ENCODE measurements at places on chromosomes 16 and 17. TPM values are rescaled to one million over a fixed set of nuclear protein-coding genes. Genes with fewer than 3 reads are reported as not detected.

- peak; percentile 63 for DNase-seq
- H3K36me3 ChIP-seq = no peaks in the 10 kb centered on the region
- H3K4me3 ChIP-seq = no peak overlapping the region
- H3K27me3 ChIP-seq = no peaks in the 10 kb centered on the region
- peaks cover 9% of the 10 kb centered on the region for H3K4me1 ChIP-seq
- H3K27ac ChIP-seq = no peak overlapping the region
Observed at GRCh38 chr17:69607162-69607834, 192.8 kb downstream of the MAP2K6 start.

- H3K4me1 ChIP-seq = no peaks in the 10 kb centered on the region
- DNase-seq = peak; percentile 39
- H3K27me3 ChIP-seq = no peaks in the 10 kb centered on the region
- no peaks in the 10 kb centered on the region for H3K36me3 ChIP-seq
Observed at GRCh38 chr16:88057656-88058055, 106.4 kb downstream of the BANP start.

- H3K27me3 ChIP-seq = no peaks in the 10 kb centered on the region
- H3K4me1 ChIP-seq = no peaks in the 10 kb centered on the region
- no peaks in the 10 kb centered on the region for H3K36me3 ChIP-seq
- no peak overlapping the region for H3K27ac ChIP-seq
- no peak overlapping the region for H3K4me3 ChIP-seq
- DNase-seq = no peak
Observed at GRCh38 chr17:17990282-17990681, 17.6 kb downstream of the DRC3 start.

DNA sequence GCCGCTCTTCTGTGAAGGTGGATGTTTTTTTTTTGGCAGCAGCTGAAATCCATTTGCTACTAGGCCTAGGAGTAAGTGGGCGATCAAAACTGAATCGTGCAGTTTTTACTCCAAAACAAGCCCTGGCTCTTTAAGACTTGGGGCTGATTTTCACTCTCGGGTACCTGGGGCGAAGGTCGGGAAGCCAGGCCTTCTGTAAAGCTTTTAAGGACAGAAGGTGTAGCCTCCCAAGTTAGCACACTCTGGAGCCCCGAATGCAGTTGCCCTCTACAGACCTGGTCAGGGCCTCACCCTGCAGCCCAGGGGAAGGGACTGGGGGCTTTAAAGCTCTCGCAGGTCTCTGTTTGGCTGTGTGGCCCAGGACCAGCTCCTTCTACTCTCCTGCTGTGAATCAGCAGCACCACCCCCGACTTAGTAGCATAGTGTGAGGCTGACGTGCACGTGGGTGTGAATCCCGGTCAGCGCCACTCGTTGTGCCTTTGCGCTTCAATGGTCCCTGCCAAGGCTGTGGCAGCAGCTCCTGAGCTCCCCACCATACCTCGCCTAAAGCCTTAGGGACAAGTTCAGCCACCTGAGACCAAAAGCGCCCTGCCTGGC is 49.9 kb downstream of the TMEM235 start:
- H3K27ac ChIP-seq = no peak overlapping the region
- no peak for DNase-seq
- H3K27me3 ChIP-seq = no peaks in the 10 kb centered on the region

DNA sequence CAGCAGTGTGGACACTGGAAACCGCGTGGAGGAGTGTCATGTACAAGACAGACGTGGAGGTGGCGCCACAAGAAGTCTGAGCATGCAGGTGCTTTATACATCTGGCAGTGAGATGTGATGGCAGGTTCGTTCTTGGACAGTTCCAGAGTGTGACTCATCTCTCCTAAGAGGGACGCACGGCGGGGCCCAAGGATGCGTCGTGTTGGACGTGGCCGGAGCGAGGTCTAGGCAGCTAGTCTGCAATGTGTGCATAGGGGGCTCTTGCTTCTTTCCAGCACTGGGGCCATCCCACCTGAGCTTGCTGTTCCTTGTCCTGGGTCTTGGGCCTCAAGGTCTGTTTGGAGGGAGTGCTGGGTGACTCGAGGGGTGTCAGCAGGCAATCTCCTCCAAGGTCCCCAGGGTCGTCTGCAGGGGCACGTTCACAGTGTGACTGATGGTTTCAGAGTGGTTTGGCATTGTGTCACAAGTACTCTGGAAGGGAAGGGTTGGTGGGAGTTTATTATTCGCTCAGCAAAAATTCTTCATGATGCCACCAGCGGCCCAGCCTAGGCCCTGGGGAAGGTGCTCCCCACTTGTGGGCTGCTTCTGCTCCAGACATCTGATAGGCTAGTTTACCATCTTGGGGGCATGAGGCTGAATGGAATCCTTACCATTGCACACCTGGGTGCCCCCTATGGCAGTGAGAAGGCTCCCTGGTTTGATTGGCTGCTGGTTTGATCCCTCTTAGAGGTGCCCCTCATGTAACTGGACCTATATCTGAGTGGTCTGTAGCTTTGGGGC is 22.1 kb downstream of the SPACA3 start:
- H3K4me3 ChIP-seq = no peak overlapping the region
- H3K36me3 ChIP-seq = no peaks in the 10 kb centered on the region
- H3K4me1 ChIP-seq = no peaks in the 10 kb centered on the region
- H3K27me3 ChIP-seq = no peaks in the 10 kb centered on the region

GRCh38 chr17:9902120-9902519 is 3.0 kb downstream of the RCVRN start:
- no peaks in the 10 kb centered on the region for H3K36me3 ChIP-seq
- no peak for DNase-seq
- no peaks in the 10 kb centered on the region for H3K27me3 ChIP-seq
- no peaks in the 10 kb centered on the region for H3K4me1 ChIP-seq
- H3K4me3 ChIP-seq = no peak overlapping the region

DNA sequence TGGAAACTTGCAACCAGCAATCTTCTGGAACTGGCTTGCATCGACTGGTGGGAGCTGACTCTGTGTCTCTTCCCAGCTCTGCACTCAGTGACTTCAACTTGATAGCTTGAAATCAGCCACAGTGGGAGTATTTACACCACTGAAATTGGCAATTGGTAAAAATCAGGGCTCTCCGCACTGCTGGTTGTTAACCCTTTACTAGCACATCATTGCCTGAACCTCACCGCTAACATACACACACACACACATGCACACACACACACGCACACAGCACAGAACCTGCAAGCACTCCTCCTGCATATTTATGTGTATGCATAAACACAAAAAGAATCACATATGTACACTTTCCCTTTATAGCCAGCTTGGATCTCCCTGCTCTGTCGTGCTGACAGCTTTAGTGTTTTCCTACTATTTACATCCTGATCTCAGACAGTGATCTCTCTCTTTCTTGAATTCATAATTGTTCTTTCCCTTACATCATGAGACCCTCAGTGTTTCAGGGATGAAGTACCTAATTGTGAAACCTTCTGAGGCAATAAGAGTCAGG is 7.9 kb upstream of the TMIGD1 start:
- DNase-seq = no peak
- H3K4me3 ChIP-seq = no peak overlapping the region
- peaks cover 35% of the 10 kb centered on the region for H3K4me1 ChIP-seq
- H3K27me3 ChIP-seq = no peaks in the 10 kb centered on the region
- H3K36me3 ChIP-seq = no peaks in the 10 kb centered on the region

DNA sequence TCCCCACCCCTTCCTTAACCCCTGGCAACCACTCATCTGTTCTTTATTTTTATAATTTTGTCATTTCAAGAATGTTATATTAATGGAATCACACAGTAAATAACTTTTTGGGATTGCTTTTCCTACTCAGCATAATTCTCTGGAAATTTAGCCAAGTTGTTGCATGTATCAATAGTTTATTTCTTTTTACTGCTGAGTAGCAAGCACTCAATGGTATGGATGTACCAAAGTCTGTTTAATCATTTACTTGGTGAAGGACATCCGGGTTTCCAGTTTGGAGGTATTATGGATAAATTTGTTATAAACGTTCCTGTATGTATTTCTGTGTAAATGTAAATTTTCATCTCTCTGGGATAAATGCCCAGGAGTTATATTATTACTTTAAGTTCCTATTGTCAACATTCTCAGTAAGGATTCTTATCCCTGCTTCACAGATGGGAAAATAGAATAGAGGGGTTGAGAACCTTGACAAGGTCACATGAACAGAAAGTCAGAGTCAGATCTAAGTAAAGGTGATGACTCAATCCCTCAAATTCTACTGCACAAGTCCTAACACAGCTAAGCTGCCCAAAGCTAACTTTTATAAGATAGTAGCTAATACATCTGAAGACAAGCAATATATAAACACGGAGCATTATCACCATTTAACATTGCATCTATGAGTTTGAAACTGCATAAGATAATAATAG is 62.4 kb upstream of the MTMR4 start:
- H3K4me1 ChIP-seq = peaks cover 4% of the 10 kb centered on the region
- no peak overlapping the region for H3K27ac ChIP-seq
- H3K4me3 ChIP-seq = no peak overlapping the region
- no peaks in the 10 kb centered on the region for H3K36me3 ChIP-seq

- no peaks in the 10 kb centered on the region for H3K27me3 ChIP-seq
- no peak overlapping the region for H3K4me3 ChIP-seq
- no peak for DNase-seq
Observed at GRCh38 chr16:50208460-50208931, 55.4 kb downstream of the TENT4B start.

Gene ADPRM
- total RNA-seq = 5.0 TPM

Gene CPNE7
- 0.12 TPM for total RNA-seq

Gene SLFN14
- not detected for total RNA-seq

Gene SLC22A31
- total RNA-seq = 33.8 TPM

Measured in pancreas (tissue), 10 donors.